NCI-H226 (cell line): ENCODE measurements at places on chromosomes 6 and 20.

- DNase-seq = no peak
These were observed 17.9 kb upstream of the CST3 start for GRCh38 chr20:23655491-23656211.

GRCh38 chr6:136592930-136593673 lies 42.9 kb upstream of the MAP7 start:
- peak; percentile 66 for DNase-seq

DNA sequence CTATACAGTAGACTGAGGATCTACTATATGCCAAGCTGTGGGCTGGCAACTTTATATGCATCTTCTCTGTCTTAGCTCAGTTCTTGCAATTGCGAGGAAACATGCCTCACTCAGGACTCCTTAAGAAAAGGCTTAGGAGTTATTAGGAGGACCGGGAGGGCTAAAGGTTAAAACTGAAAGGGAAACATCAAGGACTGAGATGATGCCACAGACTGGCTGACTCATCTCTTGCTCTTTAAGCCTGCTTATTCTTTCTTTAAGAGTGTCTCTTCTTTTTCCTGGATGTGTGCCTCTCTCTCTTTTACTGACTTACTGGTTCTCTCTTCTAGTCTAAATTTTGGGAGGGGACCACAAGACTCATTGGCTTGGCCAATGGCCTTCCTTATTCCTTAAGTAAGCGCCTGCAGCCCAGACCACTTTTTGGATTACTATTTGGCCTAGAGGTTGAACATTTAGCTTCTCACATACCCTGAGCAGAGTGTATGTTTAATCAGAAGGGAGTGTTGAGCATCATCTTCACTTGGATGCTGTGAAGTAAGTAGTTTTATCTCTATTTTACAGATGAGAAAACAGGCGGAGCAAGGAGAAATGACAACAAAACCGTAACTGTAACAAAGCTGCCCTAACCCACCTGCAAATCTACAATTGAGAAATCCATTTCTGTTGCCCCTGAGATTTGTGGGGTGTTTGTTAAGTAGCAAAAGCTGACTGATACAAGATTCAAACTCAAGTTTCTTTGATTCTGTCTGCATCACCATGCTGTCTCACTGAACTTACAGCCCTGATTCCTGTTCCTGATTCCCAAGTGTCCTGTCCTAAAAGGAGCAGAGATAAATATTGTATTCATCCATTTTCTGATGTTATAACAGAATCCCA lies 7.2 kb upstream of the SDC4 start:
- DNase-seq = peak; percentile 59

GRCh38 chr6:21469213-21469612 lies 124.3 kb upstream of the SOX4 start:
- no peak for DNase-seq

GRCh38 chr6:154522576-154522975 lies 12.1 kb upstream of the CNKSR3 start:
- no peak for DNase-seq

DNA sequence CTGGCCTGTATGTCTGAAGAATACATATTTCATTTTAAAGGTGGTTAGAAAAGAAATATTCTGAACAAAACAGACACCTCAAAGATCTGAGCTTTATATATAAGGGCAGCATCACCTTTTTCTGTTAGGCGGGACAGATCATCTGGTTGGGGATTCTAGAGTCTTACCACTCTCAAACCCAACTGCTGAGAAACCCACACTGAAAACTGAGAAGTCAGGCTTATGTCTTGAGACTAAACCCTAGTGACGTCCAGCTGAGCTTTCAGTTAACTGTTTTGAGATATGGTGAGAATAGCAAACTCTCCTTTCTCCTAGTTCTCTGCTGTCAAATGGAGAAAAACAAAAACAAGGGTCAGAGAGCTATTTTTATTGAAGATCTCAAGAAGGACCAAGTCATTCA lies 63.7 kb upstream of the CCN6 start:
- DNase-seq = no peak

GRCh38 chr20:38453941-38454340 lies 18.7 kb upstream of the RALGAPB start:
- no peak for DNase-seq

DNA sequence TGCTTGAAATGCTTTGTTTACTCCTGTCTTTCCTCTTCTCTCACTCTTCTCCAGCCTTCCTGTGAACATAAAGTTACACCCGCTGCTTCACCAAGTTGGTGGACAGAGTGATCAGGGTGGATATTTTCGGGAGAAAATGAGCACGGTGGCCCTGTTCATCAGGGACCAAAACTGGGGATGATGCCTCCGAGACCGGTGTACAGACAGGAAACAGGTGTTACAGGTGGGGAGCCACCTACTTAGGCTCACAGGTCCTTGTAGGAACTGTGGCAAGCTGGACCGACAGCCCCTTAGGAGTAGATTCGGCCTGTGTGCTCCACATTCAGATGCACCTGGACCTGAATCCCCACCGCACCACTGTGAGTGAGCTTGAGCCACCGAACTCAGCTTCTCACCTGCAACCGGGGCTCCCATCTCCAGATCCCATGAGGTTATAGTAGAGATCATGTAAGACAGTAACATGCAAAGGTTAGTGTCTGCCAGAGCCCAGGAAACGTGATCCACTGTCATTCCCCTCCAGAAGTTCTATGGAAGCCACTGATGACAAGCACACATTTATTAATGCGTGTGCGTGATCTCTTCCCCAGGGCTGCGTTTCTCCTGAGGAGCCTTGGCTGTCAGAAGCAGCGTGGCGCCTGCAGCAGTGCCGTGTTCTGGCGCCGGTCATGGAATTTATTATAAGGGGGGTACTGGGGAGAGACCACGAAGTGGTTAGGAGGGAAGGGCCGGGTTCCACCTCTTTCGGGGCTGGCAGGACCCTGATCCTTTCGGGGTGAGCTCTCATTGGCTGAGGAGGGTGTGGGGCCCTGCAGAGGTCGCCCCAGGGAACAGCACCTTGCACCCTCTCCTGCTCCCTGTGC lies 94.2 kb downstream of the ERMARD start:
- DNase-seq = no peak

DNA sequence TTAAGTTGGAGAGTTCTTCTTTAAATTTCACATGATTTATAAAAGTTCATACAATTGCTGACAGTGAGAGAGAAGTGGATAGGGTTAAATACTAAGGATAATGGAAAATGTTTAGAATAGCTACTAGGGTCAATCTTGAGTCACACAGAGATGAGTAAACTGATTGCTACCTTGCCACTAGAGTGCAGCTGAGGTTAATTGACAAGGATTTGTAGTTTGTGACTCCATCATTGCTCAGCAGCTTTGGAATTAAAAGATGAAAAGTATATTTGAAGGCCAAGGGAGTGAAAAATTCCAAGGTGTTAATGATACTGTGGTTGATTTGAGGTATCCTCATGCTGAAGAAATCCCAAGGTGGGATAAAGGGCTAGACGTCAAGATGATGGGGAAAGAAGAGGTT lies 524.0 kb downstream of the UTRN start:
- DNase-seq = peak; percentile 12

- DNase-seq = no peak
These were observed 55.4 kb downstream of the IPCEF1 start for GRCh38 chr6:154301086-154301625.

DNA sequence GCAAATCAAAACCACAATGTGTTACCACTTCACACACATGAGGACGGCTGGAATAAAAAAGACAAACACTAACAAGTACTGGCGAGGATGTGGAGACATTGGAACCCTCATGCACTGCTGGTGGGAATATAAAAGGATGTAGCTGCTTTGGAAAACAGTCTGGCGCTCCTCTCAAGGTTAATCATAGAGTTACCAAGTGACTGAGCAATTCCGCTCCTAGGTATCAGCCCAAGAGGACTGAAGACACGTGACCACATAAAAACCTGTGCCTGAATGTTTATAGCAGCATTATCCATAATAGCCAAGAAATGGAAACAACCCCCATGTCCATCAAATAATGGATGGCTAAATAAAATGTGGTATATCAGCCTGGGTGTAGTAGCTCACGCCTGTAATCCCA lies 45.0 kb downstream of the VSTM2L start:
- DNase-seq = no peak

DNA sequence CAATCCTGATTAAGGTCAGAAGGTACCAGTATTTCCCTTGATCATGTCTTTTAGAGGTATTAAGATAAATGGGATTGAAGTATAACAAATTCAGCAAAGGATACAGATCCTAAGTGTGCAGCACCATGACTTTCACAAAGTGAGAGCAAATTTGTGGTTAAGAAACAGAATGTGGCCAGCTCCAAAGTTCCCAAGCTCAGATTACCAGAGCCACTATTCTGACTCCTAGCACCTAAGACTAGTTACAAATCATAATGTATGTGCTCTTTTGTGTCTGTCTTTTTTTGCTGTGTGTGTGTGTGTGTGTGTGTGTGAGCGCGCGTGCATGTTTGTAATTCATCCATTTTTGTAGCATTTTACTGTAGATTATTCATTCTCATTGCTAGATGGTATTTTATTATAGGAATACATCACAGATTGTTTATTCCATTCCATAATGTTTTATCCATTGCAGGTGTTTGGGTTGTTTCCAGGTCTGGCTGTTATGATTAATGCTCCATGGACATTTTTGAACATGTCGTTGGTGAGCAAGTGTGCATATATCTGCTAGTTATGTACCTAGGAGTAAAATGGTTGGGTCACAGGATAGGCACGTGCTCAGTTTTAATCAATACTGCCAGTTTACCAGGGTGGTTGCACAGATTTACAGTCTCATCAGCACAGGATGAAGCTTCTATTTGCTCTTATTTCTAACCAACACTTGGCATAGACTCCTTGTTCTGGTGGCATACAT lies 314.0 kb upstream of the JAG1 start:
- no peak for DNase-seq

- no peak for DNase-seq
These were observed 36.2 kb downstream of the ZBTB9 start for GRCh38 chr6:33490621-33491020.

DNA sequence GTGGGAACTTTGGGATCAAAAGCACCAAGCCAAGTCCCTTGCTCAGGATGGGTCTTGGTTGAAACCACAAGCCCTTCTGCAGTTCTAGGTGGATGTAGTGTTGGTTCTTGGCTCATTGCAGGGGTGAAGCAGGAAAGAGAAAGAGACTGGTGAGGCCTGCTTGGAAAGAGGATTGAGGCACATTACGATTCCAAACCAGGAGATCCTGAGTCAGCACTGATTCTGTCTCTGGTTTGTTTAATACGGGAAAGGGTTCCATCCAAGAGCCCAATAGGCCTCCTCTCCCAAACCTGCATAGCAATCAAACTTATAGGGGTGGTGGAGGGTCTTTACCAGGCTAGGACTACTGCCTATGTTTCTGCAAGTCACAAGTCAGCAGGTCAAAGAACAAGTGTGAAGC lies 24.3 kb downstream of the NSFL1C start:
- no peak for DNase-seq

DNA sequence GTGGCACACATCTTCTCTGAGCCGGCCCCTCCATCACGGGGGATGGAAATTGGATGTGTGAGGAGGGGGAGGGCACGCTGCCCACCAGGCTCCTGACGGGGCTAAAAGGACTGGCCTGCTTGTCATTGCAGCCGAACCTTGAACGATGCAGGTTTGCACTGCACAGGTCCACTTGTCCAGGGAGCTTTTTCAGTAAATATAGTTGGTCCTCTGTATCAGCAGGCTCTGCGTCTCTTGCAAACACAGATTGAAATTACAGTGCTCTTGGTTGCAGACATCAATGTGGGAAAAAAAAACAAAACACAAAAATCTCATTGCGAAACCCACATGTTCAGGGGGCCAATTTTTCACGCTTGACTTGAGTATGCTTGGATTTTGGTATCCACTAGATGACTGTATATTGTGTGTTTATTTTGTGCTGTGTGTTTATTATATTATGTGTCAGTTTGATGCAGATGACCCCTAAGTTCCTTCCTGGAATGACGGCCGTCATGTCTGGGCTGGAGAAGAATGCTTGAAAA lies 29.2 kb downstream of the ERMARD start:
- DNase-seq = no peak

DNA sequence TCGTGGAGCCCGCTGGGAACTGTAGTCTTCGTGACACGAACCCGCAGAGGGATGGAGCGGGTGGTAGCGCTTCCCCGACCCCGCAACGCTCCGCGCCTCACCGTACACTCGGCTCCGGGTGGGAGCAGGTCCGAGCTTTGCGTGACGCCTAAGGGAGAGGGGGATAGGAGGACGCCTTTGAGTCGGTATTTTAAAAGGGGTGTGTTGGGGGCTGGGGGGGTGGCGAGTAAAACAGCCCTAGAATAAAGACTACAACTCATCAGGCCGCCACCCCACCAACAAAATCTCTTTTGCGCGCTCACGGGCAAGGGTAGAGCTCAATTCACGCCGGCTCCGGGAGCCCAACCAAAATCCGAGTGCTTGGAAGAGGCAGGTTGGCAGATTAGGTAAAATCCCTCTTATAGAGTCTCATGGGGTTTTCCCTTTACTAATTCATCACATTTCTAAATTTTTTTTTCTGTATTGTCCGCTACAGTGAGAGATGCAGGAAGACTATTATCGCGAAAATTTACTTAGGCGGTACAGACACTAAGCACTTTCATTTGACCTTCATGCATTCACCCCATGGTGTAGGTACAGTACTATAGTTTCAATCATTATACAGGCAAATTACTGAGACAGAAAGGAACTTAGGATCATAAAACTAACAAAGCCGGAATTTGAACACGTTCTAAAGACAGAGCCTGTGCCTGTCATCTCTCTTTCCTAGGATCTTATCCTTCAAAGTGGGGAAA lies 706 bp upstream of the SNX14 start:
- DNase-seq = no peak

DNA sequence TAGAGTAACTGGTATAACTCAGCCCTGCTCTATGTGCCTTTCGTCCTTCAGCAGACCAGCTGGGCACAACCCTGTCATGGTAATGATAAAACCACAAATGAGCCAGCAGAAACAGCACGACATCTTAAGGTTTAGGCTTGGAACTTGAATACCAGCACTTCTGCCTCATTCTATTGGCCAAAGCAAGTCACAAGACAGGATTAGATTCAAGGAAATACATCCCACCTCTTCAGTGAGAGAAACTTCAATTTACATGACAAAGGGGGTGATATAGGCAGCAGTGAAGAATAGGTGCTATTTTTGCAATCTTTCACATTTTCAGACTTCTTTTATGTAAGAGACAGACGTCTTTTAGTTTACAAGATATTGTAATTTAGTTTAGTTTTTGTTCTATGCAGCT lies 69.8 kb upstream of the SLC35F1 start:
- DNase-seq = no peak

DNA sequence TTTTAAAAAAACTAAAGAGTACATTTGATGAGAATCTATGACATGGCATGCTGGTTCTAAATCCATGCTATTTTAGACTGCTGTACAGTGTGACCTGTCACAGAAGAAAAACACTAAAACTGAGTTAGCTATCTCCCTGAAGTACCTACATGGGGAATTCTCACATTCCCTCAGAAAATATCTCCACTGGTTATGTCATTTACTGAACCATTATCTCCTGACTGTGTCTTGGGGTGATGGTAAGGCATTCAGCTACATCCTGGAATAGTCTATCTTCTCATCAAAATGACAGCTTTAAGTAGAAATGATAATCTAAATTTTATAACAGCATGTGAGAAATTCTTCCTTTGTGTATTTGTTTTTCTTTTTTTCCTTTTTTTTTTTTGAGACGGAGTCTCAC lies 172.1 kb upstream of the HTR1E start:
- DNase-seq = no peak

DNA sequence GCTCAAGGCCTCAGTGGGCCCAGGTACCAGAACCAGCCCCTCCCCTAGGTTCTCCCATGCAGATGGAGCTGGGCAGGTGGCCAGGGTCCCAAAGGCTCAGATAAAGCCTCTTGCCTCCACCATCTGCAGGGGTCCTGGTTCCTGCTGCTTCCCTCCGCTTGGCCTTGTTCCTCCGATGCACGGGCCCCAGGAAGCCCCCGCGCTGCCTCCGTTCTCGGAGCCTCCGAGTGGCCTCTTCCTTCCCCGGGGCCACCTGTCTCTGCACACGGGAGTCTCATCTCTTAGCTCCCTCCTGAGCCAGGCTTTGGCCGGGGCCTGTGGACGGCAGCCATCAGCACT lies 1.9 kb upstream of the PTK6 start:
- DNase-seq = no peak
